ENCODE measurements at places on chromosomes 2 and 18. TPM values are rescaled to one million over a fixed set of nuclear protein-coding genes. Genes with fewer than 3 reads are reported as not detected.

The C2orf49 gene
- total RNA-seq, result 20.0 TPM

DNA sequence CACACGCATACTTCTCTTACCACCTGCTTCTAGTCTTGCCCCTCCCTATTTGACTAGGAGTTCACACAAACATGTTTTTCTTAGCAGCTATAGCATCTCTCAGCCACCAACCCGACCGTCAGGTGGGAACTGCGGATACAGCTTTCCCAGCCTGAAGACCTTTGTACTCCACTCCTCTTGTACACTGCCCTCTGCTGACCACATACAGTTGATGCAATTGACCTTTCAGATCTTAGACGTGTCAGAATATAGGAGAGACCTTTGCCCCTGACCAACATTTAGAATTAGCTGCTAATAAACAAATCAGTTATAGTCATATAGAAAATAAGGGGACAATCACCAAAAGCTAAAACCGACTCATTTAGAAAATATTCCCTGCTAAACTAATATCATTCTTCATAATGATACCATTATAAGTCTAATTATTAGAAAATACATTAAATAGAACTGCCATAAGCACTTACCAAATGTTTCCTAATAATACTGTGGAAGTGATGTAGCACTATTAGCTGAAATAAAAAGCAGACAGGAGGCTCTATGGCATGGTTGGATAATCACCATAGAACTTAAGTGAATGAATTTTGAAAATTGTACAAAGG lies 208.4 kb downstream of the RAD51AP2 start:
- no peak for DNase-seq

The IGFBP2 gene
- total RNA-seq, result 115 TPM

The NAT8 gene
- not detected for total RNA-seq

GRCh38 chr2:207836521-207837133 lies 66.9 kb upstream of the FZD5 start:
- DNase-seq, result no peak

- DNase-seq, result no peak
Measured at GRCh38 chr2:130347220-130347925, 4.7 kb downstream of the IMP4 start.

- no peak for DNase-seq
Measured at GRCh38 chr18:54209471-54210180, 14.8 kb downstream of the MBD2 start.

DNA sequence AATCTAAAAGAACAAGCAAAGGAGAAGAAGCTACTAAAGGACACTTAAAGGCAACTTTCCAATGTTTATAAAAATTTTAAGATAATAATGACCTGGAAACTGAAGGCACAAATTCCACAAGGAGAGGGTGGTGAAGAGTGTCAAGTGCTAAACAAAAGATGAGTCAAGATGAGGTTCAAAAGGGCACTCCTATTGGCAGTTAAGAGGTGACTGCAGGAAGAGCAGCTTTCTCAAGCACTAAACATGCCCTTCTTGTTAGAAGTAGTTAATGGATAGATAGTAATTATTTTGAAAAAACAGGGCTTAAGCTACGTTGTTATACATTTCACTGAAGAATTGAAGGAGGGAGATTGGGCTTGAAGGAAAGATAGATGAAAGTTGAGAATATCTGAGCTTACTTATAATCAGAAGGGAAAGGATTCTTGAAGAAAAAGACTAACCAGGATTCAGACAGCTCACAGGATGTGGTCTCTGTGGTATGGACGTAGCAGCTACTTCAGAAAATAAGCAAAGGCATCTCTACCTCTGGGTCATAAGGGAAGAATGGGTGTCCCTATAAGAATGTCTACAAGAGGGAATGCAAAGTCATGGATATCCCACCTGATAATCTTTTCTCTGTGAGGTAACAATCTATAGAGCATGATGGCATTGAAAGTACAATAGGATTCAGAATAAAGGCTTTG lies 454.7 kb upstream of the SLC39A10 start:
- DNase-seq, result no peak

DNA sequence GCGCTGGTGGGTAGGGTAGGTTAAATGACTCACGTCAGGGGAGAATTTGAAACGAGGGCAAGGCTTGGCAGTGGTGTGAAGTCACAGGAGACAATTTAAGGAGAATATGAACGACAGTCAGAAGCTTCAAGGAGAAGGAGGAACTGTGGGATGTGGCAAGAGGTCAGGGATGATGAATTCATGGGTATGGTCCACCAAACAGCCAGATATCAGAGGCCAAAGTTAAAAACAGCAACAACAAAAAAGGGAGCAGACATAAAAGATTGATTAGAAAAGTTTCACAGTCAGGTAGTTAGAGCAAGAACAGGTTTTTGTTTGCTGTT lies 1.4 kb upstream of the ZNF396 start:
- no peak for DNase-seq

The IL37 gene
- total RNA-seq, result not detected

DNA sequence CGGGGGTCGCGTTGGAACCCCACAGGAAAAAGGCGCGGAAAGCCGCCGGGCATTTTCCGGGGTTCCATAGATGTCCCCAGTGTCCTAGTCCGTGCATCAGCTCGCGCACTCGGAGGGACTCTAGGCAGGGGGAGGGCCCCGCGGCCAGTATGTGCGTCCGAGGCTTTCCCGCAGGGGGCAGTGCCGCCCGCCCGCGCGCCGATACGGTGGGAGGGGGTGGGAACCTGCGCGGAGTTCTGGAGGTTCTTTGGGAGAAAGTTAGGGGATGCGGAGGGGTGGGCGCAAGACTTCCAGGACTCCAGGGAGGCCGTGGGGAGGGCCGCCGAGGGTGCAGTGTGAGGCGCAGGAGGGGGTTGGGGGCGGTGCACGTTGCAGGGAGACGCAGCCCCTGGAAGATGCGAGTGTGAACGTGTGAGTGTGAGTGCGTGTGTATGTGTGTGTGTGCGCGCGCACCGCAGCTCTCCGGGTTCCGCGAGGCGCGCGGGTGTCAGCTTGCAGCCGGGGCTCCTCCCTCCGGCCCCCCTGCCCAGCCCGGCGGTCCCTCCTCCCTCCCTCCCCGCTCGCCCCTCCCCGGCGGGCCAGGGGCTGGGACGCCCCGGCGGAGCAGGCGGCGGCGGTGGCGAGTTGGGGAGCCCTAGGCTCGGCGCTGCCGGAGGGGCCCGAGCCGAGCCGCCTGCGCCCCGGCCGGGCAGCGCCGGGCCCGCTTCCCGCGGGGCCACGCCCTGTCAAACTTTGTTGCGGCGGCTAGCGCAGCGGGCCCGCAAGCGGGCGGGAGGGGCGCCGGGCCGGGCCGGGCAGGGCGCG lies at the start of gene TCF7L1:
Gene TCF7L1, plus strand, starts transcription at position 559 of the 804 bp plus-strand sequence. CDS start 293 bp downstream, outside the sequence.
- peak; percentile 81 for DNase-seq

DNA sequence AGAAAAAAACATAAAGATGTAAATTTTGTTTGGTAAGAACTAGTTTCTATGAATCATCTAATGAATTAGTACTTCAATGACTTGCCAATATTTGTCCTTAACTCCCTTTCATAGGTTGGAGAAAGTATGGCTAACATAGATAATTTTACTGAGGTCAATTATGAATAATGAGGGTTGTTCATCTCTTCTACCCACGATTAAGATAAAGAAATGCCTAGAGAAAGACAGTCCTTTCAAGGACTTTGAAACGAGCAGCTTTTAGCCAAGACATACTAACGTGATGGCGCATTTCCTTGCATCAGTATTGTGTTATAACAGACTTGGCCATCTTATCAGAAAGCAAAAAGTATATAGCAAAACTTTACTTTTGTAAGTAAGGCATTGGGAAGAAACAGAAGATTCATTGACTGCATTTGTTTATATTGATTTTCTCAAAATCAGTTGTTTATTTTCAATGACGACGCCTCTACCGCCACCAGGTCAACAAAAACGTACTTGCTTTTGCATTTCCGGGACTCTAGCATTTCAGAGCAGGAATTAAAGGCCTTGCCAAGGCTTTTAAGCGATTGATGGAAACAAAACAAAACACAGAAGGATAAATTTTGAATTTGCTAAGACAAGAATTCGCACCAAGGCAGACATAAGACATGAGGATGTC lies 961 bp downstream of the RBM43 start:
- DNase-seq, result no peak

- no peak for DNase-seq
Measured at GRCh38 chr2:205045706-205046105, 500.4 kb downstream of the PARD3B start.

GRCh38 chr2:63000801-63001200 lies 49.8 kb upstream of the OTX1 start:
- no peak for DNase-seq

- no peak for DNase-seq
Measured at GRCh38 chr18:23230686-23231085, 95.4 kb downstream of the CABLES1 start.

The LRATD1 gene
- total RNA-seq, result 10.0 TPM

GRCh38 chr2:200667413-200667812 lies 81.6 kb downstream of the AOX1 start:
- no peak for DNase-seq

The CPS1 gene
- 9.2 TPM for total RNA-seq

DNA sequence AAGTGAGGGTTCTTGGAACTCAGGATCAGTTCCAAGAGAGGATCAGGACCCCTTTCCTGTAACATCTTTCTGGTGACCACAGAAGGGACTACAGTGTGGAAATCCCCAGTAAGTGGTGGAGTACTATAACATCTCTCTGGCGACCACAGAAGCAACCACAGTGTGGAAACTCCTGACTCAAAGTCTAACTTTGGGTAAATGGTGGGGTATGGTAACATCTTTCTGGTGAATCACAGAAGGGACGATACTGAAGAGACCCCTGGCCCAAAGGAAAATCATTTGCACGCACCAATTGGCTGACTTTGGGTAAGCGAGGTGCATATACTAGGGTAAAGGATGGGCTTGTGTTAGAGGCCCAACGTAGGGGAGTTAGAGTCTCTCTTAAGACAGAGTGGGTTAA lies 56.3 kb upstream of the GULP1 start:
- no peak for DNase-seq

DNA sequence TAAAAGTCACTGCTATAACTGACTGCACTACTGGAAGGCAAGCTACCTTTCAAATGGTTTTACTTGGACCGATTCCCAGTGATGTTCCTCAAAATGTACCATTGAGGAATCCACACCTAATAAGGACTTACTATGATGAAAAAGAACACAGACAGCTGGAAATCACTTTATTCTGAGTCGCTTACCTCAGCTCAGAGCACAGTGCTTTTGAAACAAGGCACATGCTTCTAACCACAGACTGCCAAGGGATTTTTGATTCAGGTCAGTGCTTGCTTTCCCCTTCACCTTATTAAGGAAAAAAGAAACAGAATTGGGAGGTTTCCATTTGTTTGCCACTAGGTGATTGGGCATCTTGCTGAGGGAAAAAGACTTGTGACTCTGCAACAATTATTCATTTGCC lies 707.5 kb upstream of the FSHR start:
- no peak for DNase-seq

GRCh38 chr2:9174771-9175437 lies 31.7 kb upstream of the ASAP2 start:
- DNase-seq, result no peak

GRCh38 chr2:69827796-69828540 lies 1.5 kb upstream of the GMCL1 start:
- DNase-seq, result no peak

- no peak for DNase-seq
Measured at GRCh38 chr2:126719833-126720351, 63.9 kb downstream of the GYPC start.

DNA sequence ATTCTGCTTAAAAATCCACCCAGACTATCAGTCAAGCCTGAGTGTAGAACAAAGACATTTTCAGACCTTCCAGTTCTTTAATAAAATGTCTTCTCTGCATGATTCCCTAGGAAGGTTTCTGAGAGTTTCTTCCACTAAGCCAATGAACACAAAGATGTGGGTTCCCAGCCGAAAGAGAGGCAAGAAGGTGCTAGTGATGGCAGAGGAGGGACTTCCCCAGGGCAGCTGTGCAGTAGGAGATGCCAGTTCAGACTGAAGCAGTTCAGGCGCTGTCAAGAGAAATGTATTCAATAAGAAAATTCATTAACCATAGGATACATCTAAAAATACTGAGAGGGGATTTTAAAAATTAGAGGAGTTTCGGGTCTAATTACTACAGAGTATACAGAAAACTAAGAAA lies 83.3 kb downstream of the RND3 start:
- DNase-seq, result no peak

The PPP1R1C gene
- 4.2 TPM for total RNA-seq

GRCh38 chr18:54032412-54032811 lies 192.1 kb downstream of the MBD2 start:
- no peak for DNase-seq

The LONRF2 gene
- total RNA-seq, result 24.9 TPM

The MRO gene
- total RNA-seq, result 3.0 TPM

GRCh38 chr2:68185541-68186164 lies 28.0 kb downstream of the PNO1 start:
- no peak for DNase-seq

The FEV gene
- total RNA-seq, result not detected

The AFG3L2 gene
- total RNA-seq, result 43.5 TPM

DNA sequence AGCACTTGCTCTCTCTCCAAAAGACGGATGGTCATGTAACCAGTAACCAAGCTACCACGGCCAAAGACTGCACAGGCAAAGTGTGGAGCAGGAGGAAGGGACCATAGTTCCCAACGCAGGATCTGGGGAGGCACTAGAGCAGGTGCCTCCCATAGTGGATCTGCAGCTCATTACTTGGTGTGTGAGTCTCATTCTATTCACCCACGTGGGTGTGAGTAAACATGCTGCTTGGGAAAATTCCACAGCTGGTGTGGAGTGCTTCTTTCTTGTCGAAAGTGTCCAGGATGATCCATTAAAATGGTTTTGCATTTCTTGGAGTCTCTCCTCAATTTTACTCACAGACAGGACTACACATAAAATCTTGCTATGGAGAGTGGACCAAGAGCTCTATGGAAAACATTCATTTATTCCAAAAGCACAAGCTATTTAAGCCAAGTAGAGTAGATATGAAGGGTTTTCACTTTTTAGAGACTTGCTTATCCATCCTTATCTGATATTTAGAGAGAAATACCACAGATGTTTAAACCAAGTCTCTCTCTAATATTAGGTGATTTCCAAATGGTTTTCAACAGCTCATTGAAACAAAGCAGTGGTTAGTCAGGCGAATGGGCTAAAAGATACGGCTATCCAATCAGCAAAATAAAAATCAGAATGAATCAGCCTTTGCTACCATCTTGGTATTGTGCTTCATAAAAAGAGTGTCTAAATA lies 104.3 kb upstream of the CCDC195 start:
- DNase-seq, result no peak

GRCh38 chr2:62227386-62228075 lies 31.6 kb downstream of the B3GNT2 start:
- no peak for DNase-seq

The GPR39 gene
- 8.2 TPM for total RNA-seq

The PFN4 gene
- 0.44 TPM for total RNA-seq

DNA sequence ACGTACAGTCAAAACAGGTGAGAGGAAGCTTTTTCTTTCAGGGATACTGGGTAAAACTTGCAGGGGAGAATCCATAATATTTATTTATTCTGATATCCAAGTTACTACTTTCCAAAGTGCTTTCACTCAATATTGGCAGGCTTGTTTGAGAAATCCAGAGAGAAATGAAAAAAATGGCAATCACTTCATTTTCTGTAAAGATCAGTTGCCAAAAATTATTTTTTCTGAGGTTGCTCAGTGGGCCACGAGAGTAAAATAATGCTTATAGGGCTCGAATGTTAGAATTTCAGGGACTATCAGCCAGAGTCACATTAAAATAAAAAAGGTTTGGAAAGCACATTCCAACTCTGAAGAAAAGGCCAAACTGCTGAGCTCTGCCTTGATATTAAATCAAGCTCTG lies 324.6 kb upstream of the RND3 start:
- no peak for DNase-seq

GRCh38 chr2:188734691-188735090 lies 239.5 kb upstream of the COL3A1 start:
- DNase-seq, result no peak

GRCh38 chr2:12251121-12251520 lies 465.6 kb upstream of the TRIB2 start:
- no peak for DNase-seq

- DNase-seq, result no peak
Measured at GRCh38 chr2:419687-420317, 131.9 kb upstream of the ALKAL2 start.

Measured in breast epithelium (tissue), 4 donors.